ENCODE measurements at places on chromosomes 4 and X.

GRCh38 chr4:72860766-72861165 lies 208.8 kb downstream of the COX18 start:
- peak; percentile 58 for DNase-seq

DNA sequence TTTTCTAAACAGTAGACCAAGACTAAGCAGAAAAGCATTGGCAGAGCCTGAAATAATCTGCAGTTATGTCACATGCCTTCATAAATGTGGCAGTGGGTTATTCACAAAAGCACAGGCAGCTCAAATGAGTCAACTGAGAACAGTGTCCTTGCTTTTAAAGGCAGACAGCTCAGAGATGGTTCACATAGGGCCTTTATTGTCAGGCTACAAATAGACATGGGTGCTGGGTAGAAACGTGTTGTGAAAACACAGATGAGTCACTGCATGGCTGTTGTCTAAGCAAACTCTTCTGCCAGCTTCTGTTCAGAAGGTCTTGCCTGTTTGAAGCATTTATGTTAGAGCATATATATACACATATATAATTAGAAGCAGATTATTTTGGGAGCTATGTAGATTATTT lies 118.0 kb downstream of the SLC4A4 start:
- DNase-seq, result peak; percentile 93

GRCh38 chr4:135365065-135365464 lies 1163.5 kb upstream of the PABPC4L start:
- DNase-seq, result peak; percentile 47

DNA sequence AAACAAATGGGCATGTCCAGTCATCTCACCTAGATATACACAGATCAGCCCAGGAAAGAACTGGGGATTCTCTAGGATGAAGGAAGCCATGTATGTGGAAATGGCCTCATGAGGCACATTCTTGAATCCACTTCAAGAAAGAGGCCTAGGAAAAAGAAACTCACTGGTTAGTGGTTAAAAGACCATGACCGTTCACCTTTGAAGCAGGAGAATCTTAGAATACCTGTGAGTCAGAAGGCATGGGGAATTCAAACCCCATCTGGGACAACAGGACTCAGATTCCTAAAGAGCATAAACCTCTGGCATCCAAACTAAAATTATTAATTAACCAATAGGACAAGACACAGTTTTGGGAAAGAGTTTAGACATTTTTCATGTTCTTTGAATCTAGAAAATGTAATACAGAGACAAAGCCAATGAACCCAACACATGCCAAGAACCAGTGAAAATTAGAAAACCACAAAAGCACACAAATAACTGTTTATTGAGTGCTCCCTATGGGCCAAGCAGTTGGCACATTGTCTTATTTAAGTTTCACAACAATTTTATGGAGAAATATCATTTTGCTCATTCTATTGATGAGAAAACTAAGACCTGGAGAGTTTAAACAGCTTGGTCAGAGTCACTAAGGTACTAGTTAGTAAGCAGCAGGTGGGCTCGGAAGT lies 97.5 kb downstream of the NPNT start:
- DNase-seq, result no peak

DNA sequence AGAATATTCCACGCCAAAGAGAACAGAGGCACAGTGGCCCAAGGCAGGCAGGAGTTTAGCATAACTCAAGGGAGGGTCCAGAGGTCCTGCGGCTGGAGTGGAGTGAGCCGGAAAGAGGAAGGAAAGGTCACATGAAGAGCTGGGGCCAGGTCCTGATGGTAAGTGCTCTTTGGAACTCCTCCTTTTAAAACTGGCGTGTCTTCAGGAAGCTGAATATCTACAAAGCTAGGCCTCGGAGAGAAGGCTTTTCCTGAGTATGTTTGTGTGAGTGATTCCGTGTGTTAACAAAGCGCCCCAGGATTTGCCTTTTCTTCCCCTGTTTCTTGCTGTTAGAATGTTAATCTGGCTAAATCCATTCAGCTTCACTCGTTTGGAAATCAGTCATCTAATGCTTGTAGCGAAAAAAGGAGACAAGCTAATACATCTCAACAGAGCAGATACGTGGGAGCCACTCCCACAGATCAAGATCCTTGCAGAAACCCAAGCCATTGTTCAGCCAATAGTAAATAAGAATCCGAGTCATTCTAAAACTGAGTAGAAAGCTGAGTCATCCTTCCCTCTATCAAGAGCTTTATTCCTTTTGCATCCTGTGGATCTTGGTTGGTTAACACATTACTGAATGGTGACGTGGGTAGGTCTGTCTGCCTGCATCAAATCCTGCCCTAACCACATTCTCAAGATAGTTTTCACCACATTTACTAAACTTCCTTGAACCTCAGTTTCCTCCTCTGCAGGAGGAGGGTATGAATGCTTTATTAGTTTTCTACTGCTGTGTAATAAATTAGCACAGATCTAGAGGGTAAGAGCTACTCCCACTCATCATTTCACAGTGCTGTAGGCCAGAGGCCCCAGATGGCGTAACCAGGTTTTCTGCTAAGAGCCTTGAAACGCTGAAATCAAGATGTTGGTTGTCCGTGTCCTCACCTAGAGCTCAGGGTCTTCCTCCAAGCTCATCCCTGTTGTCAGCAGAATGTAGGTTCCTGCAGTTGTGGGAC lies 43.2 kb upstream of the RBM47 start:
- DNase-seq, result peak; percentile 97

DNA sequence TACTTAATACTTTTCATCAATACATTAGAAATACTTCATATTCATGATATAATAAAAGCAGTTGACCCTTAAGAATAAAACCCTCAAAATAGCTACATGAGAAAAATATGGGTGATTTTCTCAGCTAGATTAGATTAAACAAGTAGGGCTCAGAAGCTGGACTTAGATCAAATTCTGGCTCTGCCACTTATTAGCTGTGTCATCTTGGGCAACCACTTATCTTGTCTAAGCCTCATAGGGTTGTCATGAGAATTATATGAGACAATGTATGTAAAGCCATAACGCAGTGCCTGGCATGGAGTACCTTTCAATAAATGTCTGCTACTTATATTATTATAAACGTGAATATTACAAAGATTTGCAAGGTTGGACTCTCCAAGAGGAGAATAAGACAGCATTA lies 84.3 kb upstream of the PGRMC2 start:
- no peak for DNase-seq

- DNase-seq, result no peak
Observed at GRCh38 chr4:150068300-150068960, 9.8 kb upstream of the DCLK2 start.

DNA sequence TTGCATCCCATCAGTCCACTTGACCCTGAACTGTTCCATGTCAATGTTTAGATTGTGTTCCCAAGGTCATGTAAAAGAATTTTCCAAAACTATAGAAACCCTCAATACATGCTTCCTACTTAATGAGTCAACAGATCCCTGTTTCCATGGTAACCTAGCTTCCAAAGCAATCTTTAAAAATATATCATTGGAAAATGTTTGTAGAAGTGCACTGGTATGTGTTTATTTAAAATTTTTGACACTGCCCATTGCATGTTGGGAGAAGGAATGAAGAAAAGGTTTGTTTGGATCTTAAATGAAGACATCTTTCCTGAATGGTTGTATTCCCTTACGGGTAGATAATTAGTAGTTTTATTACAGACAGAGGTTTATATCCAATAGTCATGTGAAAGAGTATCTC lies 345.3 kb downstream of the GABRG1 start:
- no peak for DNase-seq

GRCh38 chr4:93879919-93880318 lies 51.4 kb downstream of the ATOH1 start:
- no peak for DNase-seq

DNA sequence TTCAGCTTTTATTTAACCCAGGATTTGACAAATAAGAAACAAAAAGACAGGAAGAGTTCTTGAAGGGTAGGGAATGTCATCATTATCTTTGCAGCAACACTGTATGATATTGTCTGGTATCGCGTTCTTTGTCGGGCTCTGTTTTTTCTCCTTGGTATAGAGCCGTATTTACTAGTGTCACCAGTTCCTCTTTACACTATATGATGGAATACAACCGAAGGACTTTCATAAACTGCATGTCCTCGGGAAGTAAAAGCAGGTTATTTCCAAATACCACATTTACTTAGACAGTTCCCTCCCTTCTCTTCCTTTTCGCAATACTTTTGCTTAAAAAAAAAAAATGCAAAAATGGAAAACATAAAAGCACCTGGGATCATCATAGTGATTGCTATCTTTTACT lies 96.6 kb upstream of the IL13RA1 start:
- no peak for DNase-seq

- DNase-seq, result no peak
Observed at GRCh38 chr4:8851321-8852117, 20.1 kb downstream of the HMX1 start.

DNA sequence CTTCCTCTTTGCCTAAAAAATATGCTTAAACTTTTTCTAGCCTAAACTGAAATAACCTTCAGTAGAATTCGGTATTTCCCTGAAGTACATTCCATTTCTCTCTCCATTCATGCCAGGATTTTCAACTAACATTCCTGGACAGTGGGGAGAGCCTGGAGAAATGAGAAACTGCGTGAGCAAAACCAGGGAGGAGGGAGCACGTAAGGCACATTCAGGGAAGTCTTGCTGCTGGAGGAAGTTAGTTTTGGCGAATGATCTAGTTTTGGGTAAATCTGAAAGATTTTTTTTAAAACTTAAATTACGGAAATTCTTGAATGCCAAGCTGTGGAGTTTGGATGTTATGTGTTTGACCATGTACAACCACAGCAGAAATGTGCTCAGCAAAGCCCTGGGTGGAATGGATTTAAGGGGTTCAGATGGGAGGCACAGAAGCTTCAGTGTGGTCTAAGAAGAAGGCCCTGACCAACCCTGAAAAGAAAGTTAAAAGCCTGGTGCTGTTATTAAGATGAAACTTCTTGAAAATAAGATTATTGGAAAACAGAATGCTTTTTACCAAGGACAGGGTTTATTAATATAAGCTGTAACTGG lies 347.8 kb downstream of the ANK2 start:
- DNase-seq, result peak; percentile 85

- peak; percentile 48 for DNase-seq
Observed at GRCh38 chrX:136577552-136577951, 45.5 kb downstream of the VGLL1 start.

GRCh38 chrX:83511208-83511607 lies 3.1 kb downstream of the POU3F4 start:
- no peak for DNase-seq

DNA sequence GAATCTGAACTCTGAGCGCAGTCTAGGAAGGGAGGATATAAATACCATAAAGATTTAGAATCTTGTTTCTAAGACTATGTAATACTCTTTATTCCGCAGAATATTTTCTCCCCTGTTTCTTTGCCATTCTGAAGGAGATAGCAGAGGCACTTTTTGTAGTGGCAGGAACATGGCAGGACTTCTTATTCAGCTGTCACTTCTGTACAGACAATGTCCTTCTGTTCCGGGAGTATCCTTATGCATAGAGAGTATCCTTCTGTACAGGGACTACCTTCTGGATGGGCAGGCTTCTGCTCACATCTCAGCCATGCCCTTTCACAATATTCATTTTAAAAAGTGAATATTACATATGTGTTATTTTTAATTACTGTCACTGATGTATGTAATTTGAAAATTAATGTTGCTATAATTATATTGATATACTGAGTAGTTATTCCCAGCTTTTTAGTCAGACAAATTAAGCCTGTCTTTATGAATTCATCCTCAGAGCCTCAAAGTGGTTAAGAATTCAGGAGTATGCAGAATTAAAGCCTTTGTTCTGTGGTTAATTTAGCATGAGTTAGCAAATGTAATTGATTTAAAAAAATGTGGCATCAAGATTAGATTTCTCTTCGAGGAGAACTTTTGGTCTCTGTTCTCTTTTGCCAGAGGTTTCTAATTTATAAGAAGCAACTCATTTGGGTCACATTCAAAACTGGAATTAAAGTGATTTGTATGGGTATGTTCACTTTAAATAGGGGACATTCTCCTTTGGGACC lies 174.4 kb downstream of the FHIP1A start:
- DNase-seq, result no peak

DNA sequence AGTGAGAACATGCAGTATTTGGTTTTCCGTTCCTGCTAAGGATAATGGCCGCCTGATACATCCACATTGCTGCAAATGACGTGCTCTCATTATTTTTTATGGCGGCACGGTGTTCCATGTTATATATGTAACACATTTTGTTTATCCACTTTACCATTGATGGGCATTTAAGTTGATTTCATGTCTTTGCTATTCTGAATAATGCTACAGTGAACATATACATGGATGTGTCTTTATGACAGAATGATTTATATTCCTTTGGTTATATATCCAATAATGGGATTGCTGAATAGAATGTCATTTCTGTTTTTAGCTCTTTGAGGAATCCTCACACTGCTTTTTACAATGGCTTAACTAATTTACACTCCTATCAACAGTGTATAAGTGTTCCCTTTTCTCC lies 1223.2 kb downstream of the RAPGEF2 start:
- no peak for DNase-seq

DNA sequence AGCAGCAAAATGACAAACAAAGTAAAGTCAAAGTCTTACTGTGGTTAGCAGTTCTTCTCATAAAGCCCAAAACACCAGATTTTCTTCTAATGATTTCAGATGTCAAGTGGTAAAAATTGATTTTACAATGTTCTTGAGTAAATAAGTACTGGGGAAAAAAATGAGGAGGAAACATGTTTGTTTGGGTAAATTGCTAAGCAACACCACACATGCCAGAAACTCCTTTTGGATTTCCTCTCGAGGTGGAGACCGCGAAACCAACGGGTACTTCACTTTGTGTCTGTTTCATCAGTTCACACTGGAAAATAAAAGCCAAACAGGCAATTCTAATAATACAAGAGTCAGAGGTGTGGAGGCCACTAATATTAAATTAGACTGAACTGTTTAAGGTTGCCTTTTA lies 4.6 kb upstream of the PKD2 start:
- DNase-seq, result peak; percentile 80

- no peak for DNase-seq
Observed at GRCh38 chrX:9710332-9710731, 55.3 kb downstream of the GPR143 start.

DNA sequence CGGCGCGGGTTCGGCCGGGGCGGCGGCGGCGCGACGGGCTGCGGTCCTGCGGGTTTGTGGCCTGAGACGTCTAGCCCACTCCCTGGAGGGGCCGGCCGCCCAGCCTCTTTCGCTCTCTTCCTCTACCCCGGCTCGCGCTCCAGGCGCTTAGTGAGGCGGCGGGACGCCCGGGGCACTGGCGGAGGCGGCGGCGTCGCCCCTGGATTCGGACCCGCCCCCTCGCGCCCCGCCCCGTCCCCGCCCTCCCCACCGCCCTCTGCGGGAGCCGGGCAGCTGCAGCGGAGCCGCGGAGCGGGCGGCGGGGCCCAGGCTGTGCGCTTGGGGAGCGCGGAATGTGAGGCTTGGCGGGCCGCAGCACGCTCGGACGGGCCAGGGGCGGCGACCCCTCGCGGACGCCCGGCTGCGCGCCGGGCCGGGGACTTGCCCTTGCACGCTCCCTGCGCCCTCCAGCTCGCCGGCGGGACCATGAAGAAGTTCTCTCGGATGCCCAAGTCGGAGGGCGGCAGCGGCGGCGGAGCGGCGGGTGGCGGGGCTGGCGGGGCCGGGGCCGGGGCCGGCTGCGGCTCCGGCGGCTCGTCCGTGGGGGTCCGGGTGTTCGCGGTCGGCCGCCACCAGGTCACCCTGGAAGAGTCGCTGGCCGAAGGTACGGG lies at the start of gene BMP2K:
BMP2K (plus strand) TSS at position 272 of the 650 bp plus-strand sequence; CDS start at position 466, 194 bp downstream.
- DNase-seq, result peak; percentile 83

GRCh38 chrX:73992019-73992418 lies 312.0 kb upstream of the ZCCHC13 start:
- no peak for DNase-seq

GRCh38 chr4:167986044-167986443 lies 106.3 kb upstream of the ANXA10 start:
- no peak for DNase-seq

- DNase-seq, result no peak
Observed at GRCh38 chr4:2642968-2643367, 106.5 kb downstream of the FAM193A start.

Measured in EH (cell line).